RKO (cell line): ENCODE measurements at places on chromosomes 7 and 10.
A peak's percentile ranks its signal among the peaks of the same experiment; 100 is the strongest.

GRCh38 chr7:35530124-35531109, 164.5 kb downstream of the HERPUD2 start:
- DNase-seq: no peak

DNA sequence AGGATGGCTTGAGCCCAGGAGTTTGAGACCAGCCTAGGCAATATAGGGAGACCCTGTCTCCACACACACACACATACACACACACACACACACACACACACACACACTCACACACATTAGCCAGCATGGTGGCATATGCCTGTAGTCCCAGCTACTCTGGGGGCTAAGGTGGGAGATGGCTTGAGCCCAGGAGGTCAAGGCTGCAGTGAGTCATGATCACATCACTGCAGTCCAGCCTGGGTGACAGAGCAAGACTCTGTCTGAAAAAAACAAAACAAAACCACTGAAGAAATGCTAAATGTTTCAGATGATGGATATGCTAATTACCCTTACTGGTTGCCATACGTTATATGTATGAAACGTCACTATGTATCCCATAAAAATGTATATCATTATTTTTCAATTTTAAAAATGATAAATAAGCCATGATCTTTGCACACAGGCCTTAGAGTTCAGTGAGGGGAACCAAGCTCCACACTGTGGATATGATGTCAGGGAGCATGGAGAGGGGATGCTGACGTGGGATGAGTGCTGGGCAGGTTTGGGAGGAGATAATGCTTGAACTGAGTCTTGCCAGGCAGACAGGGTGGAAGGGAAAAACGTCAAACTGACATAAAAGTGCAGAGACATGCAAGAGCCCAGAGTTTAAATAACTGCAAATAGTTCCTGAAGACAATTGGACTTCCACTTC, 45.9 kb upstream of the ARHGAP12 start:
- no peak for DNase-seq

GRCh38 chr7:75650681-75651080, 88.1 kb downstream of the HIP1 start:
- DNase-seq: no peak

GRCh38 chr7:39535064-39535463, 31.1 kb upstream of the YAE1 start:
- no peak for DNase-seq

DNA sequence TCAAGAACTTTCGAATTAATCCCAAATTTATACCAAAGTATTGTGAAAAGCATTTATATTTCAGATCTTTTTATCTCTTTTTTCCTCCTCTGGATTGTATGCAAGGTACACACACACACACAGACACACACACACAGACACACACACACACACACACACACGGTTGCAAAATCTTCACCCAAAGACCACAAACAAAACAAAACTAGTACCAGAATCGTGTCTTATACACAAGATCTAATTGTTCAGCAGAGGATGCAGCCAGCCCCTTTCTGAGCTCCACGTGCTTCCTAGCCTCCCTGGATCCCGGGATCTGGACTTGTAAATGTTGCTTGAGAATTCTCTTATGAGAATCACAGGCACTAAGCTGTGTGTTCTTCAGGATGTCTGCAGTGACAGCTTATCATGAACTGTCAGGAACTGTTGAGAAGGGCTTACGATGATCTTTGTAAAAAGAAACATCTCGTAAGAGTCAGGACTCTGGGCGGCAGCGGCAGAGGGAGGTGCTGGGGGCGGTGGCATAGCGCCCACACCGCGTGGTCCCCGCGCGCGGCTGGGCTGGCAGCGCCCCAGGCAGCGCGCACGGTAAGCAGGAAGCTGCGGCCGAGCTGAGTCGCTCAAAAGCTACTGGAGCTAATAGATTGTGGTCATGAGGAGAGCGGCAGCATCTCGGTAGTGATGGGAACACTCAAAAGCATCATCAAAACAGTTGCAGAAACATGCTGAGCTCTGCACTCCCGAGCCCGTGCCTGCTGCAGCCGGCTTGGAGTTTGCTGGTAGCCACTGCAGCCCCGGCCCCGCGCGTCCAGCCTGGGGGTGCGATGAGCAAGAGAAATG, 277.6 kb downstream of the GATA3 start:
- no peak for DNase-seq

GRCh38 chr7:21169667-21170580, 258.0 kb upstream of the SP4 start:
- DNase-seq: no peak

GRCh38 chr10:14952851-14953423, 959 bp downstream of the DCLRE1C start:
- DNase-seq: peak; percentile 62

DNA sequence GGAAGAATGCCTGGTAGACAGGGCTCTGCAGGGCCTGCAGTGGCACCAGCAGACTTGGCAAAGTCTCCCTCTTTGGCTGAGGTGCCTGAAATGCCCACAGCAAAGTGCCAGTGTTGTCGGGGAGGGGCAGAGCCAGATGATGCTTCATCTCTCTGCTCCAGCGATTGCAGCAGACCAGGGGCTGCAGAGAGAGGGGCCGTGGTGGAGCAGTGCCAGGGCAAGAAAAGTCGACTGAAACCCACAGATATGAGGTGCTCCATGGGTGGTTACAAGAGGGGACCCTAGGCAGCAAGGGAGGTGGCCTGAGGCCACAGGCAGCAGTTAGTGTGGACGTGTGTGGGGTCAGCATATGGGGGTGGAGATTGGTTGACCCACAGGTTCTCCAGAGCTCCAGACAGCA, 123.5 kb upstream of the SHH start:
- DNase-seq: no peak

DNA sequence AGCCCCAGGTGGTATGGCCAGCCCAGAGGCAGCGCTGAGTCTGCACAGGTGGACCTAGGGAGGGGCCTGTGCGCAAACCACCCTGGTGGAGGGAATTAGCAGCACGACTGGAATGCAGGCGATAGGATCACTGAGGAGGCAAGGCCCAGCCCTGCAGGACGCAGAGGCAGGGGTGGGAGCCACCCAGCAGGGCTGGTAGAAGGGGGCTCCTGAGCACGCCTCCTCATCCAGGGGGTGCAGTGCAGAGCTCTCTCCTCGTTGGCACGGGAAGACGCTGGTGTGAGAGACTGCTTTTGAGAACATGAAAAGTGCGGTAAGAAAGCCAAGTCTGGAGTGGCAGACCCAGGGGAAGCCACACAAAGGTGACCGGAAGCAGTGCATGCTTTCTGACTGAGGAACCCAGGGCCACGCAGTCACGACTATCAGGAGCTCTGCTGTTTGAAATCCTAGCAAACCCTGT, 6.0 kb downstream of the FXYD4 start:
- no peak for DNase-seq

GRCh38 chr7:133126422-133126821, 44.5 kb upstream of the CHCHD3 start:
- no peak for DNase-seq

DNA sequence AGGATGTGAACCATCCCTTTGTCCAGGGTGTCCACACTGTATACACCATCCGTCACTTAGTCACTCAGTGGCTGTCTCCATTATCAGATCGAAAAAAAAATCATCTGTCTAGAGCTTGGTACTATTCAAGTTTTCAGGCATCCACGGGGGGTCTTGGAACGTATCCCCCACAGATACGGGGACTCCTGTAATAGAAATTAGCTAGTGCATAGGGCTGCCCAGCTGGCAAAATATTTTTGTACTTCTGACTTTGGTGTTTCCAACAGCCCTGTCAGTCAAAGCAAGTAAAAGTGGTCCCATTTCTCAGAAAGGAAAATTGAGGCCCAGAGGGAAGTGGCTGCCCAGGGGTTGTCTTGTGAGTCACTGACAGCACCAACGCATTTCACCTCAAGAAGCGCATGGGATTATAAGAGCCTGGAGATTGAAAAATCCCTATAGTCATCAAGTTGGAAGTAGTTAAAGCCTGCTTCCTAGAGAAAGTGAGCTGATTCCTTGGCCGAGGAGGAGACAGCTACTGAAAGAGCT, 52.1 kb upstream of the SLC29A3 start:
- DNase-seq: no peak

DNA sequence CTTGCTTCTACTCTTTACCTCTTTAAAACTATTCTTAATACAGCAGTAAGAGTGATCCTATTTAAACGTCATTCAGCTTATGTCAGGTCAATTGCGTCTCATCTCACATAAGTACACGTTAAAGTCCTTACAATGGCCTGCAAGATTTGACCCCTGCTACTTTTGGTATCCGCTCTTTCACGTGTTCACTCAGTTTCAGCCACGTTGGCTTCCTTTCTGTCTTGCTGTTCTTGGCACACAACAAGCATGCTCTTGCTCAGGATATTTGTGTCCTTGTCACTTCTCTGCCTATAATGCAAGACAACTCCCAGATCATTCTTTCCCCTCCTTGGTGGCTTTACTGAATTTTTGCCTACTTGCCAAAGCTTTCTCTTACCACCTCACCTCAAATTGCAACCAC, 296.8 kb downstream of the PCLO start:
- DNase-seq: no peak

DNA sequence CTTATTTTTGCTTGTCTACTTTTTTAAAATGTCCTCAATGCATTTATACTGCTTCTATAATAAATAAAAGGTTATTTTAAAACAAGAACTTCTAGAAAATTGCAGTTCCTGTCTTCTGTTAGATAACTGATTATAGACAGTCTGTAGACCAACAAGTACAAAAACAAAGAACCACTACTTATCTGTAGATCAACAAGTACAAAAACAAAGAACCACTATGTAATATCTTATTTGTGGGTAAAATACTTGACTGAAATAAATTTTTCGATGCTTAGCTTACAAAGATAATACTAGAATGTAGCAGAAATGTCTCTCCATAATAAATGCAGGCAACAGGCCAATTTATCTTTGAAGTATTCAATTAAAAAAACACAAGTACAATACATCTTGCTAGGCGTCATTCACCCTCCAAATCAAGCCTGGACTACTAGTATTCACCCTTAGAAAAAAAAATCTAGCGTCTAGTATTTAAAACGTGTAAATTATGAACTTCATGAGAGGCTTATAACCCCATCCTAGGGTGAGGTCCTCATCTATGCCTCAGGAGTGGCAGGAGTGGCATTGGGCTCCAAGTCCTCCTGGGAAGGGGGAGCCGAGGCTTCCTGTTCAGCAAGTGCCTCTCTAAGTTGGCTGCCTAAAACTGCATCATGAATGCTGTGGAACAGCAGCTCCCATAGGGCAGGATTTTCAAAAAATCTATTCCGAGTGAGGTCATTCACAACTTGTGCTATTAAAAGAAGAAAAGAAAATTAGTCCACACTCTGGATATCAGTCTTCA, 26.6 kb downstream of the PSMC2 start:
- DNase-seq: no peak

DNA sequence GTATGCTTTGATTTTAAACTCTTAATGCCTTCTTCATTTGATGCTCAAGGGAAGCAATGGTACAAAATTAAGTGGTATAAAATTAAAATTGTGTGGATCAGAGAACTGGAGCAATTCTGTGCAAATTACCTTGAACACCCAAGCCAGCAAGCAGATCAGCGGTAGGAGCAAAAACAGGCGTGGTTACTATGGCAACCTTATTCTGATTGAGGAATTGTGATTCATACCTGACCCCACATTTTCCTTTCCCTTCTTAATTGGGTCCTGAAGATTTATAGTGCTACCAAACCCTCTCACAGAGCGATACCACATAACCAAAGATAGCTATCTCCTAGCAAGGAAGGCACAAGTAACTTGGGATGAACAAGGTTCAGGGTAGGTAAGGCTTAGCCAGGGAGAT, 72.5 kb upstream of the FZD1 start:
- DNase-seq: no peak

- DNase-seq: no peak
These were observed 61.5 kb downstream of the REEP3 start for GRCh38 chr10:63582690-63583089.

DNA sequence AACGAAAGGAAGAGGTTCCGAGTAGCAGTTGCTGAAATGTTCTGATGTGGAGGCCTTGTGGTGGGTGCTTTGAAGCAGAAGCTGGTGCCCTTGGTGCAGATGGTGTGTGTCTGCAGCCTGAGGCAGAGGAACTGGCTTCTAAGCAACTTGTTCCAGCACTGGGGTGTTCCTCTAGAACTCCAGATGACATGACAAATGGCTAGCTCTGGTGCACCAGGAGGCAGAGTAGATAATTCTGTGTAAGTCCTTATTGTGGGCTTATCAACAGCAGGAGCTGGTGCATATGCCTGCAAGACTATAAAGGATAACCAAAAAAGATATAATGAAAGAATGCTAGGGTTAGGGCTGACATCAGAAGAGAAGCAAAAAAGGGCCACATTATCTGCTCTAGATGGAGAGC, 76.5 kb downstream of the ARL5B start:
- no peak for DNase-seq

- DNase-seq: peak; percentile 97
These were observed 1.5 kb downstream of the STX1A start for GRCh38 chr7:73717991-73718405.

- no peak for DNase-seq
These were observed 41.9 kb downstream of the PRPF18 start for GRCh38 chr10:13628661-13629060.

- no peak for DNase-seq
These were observed 673.9 kb upstream of the ANKRD30A start for GRCh38 chr10:36451391-36451970.

- DNase-seq: no peak
These were observed 36.4 kb upstream of the MXI1 start for GRCh38 chr10:110171032-110171431.

DNA sequence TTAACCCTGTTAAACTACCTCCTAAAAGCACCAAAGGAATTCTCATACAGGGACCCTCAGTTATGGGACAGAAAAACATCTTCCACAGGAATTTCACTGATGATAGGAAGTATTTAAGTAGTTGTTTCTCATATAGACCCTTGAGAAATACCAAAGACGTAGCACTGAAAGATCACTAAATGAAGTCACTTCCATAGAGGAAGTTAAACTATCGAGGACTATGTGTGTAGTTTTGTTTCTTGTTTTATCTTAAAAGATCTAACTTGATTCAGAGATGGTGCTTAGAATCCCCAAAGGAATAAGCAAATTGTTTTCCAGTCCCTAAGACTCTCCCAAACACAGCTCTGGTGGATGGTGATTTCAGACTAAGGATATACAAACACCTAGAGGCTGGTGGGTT, 94.8 kb upstream of the AFAP1L2 start:
- DNase-seq: no peak

GRCh38 chr7:101121991-101122932, 4.6 kb upstream of the SERPINE1 start:
- peak; percentile 100 for DNase-seq

DNA sequence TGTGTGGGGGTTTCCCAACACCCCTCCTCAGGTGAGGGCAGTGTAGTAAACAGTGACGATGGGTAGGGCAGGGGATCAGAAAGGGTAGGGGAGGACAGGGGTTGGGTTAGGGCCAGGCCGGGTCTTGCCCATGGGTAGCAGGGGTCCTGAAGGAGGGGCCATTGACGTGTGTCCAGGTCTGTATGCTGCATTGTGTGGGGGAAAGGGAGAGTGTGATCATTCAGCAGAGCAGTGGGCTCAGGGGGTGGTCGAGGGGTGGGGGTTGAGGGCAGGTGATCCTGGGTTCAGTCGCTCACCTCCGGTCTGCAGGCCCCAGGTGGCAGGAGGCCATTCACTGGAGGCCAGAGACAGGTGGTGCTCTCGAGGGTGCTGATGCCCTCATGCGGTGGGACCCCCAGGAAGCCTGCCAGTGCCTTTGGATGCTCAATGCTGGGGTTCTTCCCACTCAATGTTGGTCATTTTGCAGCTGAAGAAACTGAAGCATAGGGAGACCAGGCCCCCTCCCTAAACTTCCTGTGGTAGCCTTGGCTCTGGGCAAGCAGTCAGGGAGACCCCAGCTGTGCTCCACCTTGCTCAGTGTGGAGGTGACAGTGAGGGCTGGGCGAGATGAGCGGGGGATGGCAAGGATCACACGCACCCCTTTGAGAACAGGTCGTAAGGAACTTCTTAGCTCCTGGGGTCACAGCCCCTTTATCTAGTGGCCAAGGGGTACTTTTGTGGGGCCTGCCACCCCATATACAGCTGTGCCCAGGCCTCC, 48.8 kb upstream of the CAMK2B start:
- DNase-seq: no peak
